ENCODE measurements at places on chromosomes 11 and 22.
A peak's percentile ranks its signal among the peaks of the same experiment; 100 is the strongest.

DNA sequence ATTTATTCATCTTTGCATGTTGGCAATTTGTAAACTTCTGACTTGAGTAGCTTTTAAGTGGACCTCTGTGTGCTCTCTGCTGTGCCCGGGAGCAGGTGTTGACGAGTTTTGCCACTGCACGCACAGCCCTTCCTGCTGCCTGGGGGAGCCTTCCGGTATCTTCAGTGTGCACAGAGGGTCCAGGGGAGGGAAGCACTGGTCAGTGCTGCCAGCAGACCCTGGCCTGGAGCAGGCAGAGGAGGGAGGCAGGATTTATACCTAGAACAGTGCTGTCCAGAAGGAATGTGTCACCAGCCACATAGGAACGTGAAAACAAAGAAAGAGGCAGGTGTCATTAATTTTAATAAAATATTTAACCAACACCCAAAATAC, 403.6 kb downstream of the TBC1D22A start:
- no peak for DNase-seq

- peak; percentile 80 for DNase-seq
Observed at GRCh38 chr11:2355000-2355644, 22.0 kb upstream of the CD81 start.

- peak; percentile 76 for DNase-seq
Observed at GRCh38 chr11:117828611-117829368, 4.2 kb upstream of the FXYD2 start.

- DNase-seq: no peak
Observed at GRCh38 chr22:44711690-44712555, 9.9 kb downstream of the PRR5 start.

- DNase-seq: no peak
Observed at GRCh38 chr11:41457216-41458014, 2.0 kb downstream of the LRRC4C start.

- DNase-seq: no peak
Observed at GRCh38 chr22:46451741-46452140, 85.7 kb downstream of the CELSR1 start.

- no peak for DNase-seq
Observed at GRCh38 chr11:14029440-14029839, 66.9 kb downstream of the SPON1 start.

GRCh38 chr22:28015046-28015425, 96.0 kb upstream of the PITPNB start:
- no peak for DNase-seq

- no peak for DNase-seq
Observed at GRCh38 chr11:1042626-1043562, 6.4 kb upstream of the MUC6 start.

DNA sequence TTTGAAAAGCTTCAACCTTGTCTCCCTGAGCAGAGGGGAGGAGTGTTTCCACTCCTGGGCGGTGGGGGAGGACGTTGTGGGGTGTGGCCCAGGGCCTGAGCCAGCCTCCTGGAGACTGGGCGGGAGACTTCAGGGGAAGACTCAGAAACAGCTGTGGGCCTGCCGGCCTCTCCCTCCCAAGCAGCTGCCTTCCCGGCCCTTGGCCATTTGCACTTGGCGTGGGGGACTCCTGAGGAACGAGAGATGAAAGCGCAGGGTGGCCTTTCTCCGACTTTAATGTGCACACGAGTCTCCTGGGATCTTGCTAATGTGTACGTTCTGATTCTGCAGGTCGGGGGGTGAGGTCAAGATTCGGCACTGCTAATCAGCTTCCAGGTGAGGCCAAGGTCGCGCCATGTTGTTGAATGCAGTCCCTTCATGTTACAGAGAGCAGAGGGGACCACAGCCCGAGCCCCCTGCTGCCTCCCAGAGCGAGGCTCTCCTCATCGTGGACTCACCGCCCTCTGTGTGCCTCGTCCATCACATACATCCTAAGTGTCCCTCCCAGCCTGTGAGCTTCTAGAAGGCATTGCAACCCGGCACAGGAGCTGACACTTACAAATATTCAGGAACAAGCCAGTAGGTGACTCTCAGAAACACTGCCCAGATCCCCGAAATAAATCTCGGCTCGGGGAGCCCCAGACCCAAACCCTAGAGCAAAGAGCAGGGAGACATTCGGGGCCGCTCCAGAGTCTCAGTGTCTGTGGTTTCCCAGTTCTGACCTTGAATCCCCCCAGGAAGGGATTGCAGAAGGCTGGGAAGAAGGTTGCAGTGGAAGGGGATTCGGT, 7.7 kb downstream of the LIF start:
- peak; percentile 87 for DNase-seq

GRCh38 chr11:8227156-8228152, 36.2 kb downstream of the LMO1 start:
- no peak for DNase-seq

Measured in IMR-90 (cell line).